ENCODE measurements at places on chromosomes 3 and 15. TPM values are rescaled to one million over a fixed set of nuclear protein-coding genes. Genes with fewer than 3 reads are reported as not detected.

- H3K36me3 ChIP-seq, result no peaks in the 10 kb centered on the region
- H3K27me3 ChIP-seq, result no peaks in the 10 kb centered on the region
- DNase-seq, result no peak
These were observed 274.6 kb downstream of the NTRK3 start for GRCh38 chr15:87981969-87982368.

DNA sequence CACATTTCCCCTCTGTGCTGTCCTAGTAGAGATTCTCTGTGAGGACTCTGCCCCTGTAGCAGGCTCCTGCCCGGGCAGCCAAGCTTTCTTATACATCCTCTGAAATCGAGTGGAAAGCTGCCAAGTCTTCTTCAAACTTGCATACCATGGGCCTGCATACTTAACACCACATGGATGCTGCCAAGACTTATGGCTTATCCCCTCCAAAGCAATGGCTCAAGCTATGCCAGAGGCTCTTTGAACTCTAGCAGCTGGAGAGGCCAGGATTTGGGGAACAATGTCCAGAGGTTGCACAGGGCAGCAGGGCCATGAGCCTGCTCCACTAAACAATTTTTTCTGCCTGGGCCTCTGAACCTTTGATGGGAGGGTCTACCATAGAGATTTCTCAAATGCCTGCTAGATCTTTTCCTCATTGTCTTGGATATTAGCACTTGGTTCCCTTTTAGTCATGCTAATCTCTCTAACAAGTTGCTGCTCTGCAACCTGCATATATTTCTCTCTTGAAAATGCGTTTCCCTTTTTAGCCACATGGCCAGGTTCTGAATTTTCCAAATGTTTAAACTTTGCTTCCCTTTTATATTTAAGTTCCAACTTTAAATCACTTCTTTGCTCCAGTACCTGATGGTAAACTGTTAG lies 6.1 kb upstream of the PLSCR4 start:
- no peak overlapping the region for H3K4me3 ChIP-seq
- DNase-seq, result peak; percentile 4
- H3K27me3 ChIP-seq, result no peaks in the 10 kb centered on the region
- no peaks in the 10 kb centered on the region for H3K36me3 ChIP-seq
- no peak overlapping the region for H3K27ac ChIP-seq

DNA sequence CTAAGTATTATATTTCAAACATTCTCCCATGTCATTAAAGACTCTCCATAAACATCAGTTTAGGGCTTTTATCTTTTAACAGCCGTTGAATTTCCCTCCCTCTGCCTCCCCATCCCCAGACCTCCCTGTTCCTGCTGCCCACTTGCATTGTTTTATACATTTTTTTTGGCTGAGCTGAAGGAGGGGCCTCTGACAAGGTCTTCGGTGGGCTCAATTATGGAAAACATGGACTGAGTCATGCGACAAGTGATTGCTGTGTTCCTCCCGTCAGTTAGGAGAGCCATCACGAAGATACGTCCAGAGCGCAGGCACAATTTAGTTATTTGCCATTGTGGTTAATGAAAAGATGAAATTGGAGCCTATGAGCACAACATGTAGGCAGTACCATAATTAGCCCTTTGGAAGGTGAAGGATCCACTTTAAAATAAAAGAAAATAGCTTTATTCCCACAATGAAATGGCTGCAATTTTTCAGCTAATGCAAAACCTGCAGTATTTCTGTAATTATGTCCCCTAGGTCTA lies 12.0 kb upstream of the NMNAT3 start:
- no peaks in the 10 kb centered on the region for H3K4me1 ChIP-seq
- H3K4me3 ChIP-seq, result no peak overlapping the region
- H3K27me3 ChIP-seq, result no peaks in the 10 kb centered on the region
- no peak overlapping the region for H3K27ac ChIP-seq

- no peak overlapping the region for H3K4me3 ChIP-seq
- H3K27me3 ChIP-seq, result no peaks in the 10 kb centered on the region
- H3K4me1 ChIP-seq, result peaks cover 28% of the 10 kb centered on the region
- no peak overlapping the region for H3K27ac ChIP-seq
- no peaks in the 10 kb centered on the region for H3K36me3 ChIP-seq
- no peak for DNase-seq
These were observed 115.9 kb downstream of the ASB7 start for GRCh38 chr15:100718075-100718980.

GRCh38 chr3:65039754-65040210 lies 352.0 kb upstream of the ADAMTS9 start:
- no peaks in the 10 kb centered on the region for H3K27me3 ChIP-seq
- no peaks in the 10 kb centered on the region for H3K4me1 ChIP-seq

The OCA2 gene
- total RNA-seq, result not detected

Measured in GM23248 (cell line).